ENCODE measurements at places on chromosomes 1 and 21.

DNA sequence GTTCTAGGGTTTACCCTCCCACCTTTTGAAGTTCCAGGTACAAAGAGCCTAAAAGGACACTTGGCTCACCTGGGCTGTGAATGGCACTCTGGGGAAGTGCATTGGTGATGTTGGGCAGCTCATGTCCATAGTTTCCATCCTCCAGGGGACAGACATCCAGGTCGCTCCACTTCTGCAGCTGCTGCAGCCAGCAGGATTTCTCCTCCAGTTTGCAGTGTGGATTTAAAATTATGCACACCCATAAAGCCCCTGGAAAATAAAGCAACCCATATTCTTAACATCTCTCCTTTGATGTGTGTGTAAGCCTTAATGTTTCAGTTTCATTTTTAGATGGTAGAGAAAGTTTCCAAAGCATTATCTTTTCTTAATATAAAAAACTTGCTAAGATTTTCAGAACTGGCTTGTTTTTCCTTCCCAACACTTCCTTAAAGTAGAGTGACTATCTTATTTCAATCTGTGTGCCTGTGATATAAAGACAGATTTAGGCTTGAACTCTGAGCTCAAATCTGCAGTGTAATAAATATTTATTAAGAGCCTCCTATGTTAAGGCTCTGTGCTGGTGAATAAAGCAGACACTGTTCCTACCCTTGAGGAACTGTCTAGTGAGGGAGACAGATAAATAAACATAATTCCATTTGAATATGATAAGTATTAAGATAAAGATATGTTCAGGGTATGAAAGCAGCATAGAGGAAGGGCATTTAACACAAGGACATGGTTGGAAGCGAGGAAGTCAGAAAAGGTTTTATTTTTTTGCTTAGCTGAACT is 39.1 kb downstream of the UROD start:
- DNase-seq, result no peak

GRCh38 chr1:221711063-221711577 is 30.8 kb downstream of the DUSP10 start:
- no peak for DNase-seq

- no peak for DNase-seq
These were observed 3.5 kb downstream of the EPHX1 start for GRCh38 chr1:225813214-225813964.

DNA sequence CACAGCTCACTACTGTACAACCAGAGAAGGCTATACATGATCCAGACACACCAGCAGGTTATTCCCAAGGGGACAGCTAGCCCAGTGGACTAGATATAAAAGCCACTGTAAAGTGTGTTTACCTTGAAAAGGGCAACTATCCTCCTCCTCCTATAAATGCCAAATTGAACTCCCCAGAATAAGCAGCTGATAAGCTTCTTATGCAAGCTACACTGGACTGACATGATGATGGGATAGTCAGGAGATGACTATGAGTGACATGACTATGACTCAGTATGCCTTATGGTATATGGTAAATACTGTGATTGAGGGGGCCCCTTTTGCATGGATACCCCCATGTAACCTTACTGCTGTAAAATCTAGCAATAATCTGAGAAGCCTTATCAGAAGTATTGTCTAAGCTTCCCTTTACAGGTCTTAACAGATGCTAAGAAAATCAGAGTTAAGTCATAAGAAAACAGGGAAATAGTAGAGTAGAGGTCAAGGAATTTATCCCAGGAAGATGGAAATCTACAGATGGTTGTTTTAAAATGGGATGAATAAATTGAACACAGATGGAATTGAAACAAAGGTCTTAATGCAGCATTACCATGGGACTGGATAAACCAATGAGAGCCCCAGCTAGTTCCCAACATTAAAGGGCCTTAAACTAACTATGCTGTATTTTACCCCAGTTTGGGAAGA is 55.8 kb downstream of the TRIM33 start:
- no peak for DNase-seq

DNA sequence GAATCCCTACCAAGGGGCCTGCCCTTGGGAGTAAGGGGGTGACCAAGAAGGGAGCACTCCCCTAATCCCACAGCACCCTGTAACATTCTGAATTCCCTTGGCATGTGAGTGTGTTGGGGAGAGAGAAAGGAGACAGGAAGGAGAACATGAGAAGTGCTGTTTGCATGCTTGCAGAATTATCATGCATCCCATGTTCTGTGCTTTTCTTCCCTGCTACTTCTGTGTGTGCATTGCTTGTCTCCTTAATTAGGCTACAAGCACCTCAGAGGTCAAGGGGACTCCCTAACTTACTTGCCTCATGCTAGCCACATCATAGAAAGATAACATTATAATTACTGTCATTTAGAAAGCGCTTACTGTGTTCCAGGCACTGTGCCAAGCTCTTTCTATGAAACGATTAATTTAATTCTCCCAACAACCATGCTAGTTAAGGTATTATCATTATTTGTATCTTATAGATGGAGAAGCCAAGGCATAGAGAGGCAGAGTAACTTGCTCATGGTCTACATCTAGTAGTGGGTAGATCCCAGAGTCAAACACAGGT is 11.1 kb downstream of the NOS1AP start:
- DNase-seq, result no peak

DNA sequence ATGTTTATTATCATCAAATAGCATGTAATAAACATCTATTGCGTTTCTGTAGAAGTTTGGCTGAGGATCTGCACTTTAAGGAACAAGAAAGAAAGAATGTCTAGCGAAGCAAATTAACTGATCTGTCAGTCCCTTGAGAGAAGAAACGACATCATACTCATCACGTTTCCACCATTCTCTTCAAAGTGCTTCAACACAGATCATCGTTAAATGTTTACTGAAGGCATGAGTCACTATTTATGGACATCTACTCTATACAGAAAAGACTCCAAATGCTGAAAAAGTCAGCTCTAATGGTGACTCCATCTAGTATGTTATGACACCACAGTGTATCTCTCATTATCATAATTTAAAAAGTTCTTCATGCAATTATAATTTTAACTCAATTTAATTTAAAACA is 369.1 kb downstream of the RGS7 start:
- no peak for DNase-seq

DNA sequence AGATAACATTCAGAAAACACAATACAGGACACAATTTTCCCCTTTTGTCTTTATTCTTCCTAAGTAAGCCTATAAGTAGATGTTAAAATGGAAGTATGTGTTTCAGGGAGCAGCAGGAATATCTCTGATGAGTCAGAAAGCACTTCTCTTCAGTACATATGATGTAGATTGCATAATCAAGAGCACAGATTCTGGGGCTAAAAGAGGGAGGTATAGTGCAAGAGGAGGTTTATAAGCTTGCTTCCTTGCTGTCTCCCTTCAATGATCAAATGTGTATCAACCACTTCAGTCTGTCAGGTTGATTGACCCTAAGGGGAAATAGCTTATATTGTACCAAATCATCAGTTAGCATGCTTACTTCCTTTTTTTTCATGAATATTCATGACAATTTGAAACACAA is 822.8 kb downstream of the BRINP3 start:
- DNase-seq, result no peak

GRCh38 chr1:84869720-84870119 is 23.3 kb downstream of the LPAR3 start:
- no peak for DNase-seq

GRCh38 chr1:21320410-21321108 is 30.3 kb upstream of the ECE1 start:
- DNase-seq, result no peak

DNA sequence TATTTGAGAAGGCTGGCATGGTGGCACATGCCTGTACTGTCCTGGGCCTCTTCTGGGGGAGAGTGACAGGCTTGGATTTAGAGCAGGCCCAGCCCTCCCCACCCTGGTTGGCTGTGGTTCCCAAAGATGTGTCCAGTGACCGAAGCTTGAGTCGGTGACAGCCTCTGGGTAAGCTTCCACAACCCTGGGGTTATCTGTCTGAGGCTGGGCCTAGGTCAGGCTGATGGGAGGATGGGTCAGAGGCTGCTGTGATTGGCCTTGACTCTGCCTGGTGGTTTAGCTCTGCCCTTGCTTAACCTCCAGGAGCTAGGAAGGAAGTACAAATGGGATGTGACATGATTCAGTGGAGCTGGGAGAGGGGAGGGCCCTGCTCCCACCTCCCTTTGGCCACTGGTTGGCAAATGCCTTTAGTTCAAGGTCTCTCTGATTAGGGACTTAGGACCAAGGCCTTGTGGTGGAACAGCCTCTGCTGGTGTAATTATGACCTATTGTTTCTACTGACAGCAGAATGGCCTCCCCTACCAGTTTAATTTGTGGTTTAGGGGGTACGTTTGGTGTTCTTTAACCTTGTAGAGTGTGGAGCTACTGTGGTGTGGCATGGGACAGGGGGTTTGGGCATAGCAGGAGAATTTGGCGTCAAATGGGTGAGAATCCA is 16.6 kb downstream of the NUDC start:
- DNase-seq, result no peak

- no peak for DNase-seq
These were observed 1.1 kb downstream of the USP48 start for GRCh38 chr1:21781815-21782348.

GRCh38 chr1:64527165-64527564 is 57.2 kb downstream of the CACHD1 start:
- no peak for DNase-seq

GRCh38 chr1:68706639-68707317 is 209.9 kb upstream of the DEPDC1 start:
- no peak for DNase-seq

DNA sequence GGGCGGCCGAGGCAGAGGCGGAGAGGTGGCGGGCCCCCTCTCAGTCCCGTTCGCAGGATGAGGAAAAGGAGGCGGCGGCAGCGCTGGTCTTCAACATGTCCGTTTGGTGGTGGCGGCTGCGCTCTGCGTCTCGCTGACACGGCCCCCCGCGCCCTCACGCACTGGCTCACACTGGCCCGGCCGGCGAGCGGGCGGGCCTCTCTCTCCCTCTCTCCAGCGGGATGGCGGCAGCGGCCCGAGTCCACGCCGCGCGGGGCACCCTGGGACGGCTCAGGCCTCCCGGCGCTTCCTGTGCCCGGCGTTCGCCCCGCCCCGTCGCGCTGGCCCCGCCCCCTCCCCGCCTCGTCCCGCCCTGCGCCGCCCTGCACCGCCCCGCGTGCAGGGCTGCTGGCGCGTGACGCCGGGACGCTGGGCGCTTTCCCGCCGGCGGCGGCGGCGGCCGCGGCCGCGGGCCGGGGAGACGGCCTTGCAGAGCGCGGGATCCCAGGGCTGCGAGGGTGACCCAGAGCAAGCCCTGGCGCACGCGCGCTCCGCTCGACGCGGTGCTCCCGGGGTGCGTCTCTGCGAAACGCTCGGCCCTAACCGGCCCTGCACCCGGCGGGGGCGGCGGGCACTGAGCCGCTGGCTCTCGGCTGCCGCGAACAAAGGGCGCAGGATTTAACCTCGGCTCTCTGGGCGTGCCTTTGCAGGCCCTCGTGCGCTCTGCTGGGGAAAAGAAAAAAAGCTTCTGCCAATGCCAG is at the start of gene SCAF4:
TSS of gene SCAF4 (minus strand) at position 262 of the 740 bp plus-strand sequence. CDS start 426 bp downstream, outside the sequence.
- DNase-seq, result peak; percentile 84

DNA sequence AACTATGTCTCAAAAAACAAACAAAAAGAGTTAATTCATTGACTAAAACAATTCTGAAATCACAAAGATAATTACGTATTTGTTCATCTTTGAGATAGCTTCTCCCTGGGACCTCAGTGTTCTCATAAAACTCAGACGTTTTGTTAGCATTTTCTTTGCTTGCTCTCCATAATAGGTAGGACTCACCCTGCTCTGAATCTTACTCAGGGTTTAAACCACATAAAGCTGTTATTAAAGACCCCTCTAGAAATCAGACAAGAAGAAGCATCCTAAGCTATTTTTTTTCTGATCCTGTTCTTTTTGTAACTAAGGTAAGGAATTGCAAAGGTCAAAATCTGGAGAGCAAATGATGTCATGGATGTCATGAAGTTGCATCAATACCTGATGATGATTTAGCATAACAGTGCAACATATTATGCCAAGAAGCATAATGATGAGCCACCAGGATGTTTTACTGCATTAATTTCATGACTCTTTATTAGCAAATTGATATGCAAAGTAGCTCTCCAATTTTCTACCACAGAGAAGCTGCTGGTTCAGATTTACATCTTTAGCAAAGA is 2.4 kb downstream of the FBXO42 start:
- DNase-seq, result no peak

GRCh38 chr1:110460253-110461220 is 9.6 kb downstream of the PROK1 start:
- DNase-seq, result no peak
